ENCODE measurements at places on chromosomes 7 and 10. TPM values are rescaled to one million over a fixed set of nuclear protein-coding genes. Genes with fewer than 3 reads are reported as not detected.
A peak's percentile ranks its signal among the peaks of the same experiment; 100 is the strongest.

HOGA1 gene
- 0.08 TPM for total RNA-seq

GJC3 gene
- total RNA-seq: not detected

PLEKHS1 gene
- 0.21 TPM for total RNA-seq

POLR2J2 gene
- total RNA-seq: 10.0 TPM

COL28A1 gene
- total RNA-seq: not detected

STN1 gene
- total RNA-seq: 28.9 TPM

DNA sequence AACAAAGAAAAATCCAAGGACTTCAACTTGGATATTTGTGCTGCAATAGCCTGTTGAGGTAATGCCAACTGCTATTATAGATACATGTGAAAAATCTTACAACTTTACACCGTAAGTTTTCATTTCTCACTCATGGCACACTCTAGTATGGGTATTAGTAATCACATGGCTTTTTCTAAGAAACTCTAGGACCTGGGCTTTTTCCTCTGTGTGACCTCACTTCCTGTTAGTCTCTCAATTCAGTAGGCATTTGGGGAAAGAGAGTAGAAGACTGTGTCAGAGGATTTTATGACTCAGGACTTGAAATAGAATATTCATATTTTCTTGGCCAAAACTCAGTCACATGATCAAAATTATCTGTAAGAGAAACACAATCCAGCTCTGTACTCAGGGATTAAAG, 1049.9 kb downstream of the REEP3 start:
- DNase-seq: no peak

GRCh38 chr7:76191783-76192240, 9.9 kb upstream of the SRRM3 start:
- DNase-seq: no peak

- DNase-seq: no peak
Measured at GRCh38 chr10:61283066-61283465, 170.1 kb downstream of the TMEM26 start.

DNA sequence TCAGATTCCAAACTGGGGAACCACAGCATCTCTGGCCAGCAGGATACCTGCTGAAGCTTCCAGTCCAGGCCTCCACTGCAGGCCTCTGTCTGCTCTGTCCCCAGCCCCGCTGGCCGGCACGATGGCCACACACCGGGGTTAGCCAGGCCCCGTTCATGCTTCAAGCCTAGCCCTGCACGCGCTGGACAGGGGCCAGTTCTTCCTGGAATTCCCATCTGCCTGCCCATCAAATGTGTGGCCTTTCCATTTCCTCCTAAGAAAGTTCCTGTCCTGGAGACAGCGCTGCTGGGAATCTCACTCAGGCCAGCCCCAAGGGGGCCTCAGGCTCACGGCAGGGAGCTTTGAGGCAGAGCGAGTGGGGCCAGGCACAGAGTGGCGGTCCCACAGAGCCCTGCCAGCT, 18.0 kb downstream of the SH2B2 start:
- DNase-seq: no peak

- no peak for DNase-seq
Measured at GRCh38 chr7:92768501-92769393, 67.6 kb downstream of the CDK6 start.

DNA sequence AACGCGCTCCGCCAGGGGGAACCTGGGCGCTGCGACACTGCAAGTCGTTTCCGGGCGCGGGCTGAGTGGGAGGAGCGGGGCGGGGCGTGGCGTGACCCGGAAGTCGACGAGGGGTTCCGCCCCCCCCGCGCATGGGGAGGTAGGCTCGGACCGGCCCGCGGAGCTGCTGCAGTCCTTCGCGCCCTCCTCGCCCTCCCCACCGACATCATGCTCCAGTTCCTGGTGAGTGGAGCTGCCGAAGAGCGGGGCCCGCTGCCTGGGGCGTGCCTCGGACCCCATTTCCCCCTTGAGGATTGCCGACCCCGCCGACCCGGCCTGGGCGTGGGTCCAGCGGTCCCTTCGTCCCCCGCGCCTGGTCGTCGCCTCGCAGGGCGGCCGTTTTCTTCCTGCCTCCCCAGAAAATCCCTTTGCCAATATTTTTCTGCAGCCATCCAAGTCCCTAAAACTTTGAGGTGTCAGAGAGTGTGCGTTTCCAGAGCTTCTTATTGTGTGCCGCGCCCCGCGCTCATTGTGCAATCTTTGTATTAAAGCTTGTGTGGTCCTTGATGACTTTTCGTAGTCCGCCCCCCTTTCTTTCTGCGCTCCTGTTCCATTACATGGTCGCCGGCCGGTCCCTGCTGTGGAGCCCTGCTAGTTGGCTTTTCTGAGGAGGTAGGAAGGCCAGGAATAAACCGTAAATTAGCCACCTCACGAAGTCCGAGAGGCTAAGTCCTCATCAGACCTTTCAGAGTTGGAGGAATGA, at the start of gene STMP1:
Gene STMP1 (plus strand): TSS at position 142 of the 742 bp plus-strand sequence.
- peak; percentile 72 for DNase-seq

DNA sequence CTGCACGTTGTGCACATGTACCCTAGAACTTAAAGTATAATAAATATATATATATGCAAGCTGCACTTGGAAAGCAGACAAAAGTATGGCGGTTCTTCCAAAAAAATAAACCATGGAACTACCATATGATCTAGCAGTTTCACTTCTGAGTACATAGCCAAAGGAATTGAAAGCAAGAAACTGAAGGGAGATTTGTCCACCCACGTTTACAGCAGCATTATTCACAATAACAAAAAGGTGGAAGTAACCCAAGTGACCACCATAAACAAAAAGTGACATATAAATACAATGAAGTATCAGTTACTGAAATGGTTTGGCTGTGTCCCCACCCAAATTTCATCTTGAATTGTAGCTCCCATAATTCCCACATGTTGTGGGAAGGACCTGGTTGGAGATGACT, 525.3 kb upstream of the CELF2 start:
- DNase-seq: no peak

DNA sequence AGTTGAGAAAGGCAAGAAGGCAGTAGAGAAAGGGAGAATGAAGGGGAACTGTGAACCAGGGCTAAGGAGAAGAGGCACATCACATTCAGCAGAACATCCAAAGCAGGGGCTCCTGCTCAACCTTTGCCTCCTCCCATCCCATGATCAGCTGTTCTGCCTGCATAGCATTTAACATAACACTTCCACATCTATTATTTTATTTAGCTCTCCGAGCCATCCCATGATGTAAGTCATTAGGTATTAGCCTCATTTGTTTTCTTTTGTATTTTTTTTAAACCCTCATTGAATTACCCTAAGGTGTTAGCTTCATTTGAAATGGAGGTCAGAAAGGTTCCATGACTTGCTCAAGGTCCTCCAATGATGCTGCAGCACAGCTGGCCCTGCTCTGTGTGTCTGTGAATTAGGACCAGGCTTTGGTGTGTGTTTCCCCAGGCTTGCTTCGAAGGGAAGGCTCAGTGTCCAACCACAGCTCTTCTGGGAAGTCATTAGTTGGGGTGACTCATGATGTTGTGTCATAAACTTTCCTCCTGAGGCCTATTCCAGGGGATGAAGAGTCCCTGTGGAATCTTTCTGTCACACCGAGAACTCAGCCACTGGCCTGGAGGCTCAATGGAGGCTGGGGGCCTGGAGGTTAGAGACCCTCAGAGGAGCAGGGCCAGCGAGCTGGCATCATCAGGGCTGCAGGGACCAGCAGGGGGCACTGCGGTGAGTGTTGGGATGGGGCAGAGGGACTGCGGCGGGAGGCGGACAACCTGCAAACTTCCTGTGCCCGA, 16.5 kb downstream of the NPFFR1 start:
- peak; percentile 55 for DNase-seq

GRCh38 chr7:79157281-79157680, 296.2 kb downstream of the MAGI2 start:
- DNase-seq: no peak

DNA sequence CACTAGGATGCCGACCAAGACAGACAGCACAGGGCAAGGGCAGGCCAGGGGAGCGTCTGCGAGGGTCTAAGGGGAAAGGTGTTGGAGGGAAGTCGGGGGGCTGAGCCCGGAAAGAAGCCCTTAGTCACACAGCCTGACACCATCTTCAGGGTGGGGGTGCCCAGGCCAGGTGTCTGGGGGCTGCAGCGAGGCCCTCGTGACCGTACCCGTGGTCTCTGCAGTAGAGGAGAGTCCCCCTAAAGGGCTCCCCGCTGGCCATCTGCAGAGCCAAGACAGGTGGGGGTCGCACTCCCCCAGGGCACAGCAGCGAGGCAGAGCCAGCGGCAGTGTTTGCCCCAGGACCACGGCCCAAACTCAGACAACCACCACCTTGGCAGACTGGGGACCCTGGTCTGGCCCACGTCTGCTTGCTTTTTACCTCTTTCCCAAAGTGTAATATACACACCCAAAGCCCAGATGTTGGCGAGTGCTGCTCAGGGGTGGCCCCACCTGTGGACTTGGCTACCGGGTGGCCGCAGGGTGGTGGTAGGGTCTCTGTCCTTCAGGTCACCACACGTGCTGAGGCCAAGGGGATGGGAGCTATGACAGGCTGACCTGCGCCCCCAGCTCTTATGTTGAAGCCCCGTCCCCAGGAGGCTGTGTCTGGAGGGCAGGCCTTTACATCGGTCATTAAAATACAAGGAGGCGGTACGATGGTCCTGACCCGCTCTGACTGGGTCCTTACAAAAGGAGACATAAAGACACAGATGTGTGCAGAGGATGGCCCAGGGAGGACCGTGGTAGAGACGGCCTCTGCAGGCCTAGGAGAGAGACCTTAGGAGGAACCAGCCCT, 107.4 kb downstream of the DNAJB6 start:
- DNase-seq: no peak

DNA sequence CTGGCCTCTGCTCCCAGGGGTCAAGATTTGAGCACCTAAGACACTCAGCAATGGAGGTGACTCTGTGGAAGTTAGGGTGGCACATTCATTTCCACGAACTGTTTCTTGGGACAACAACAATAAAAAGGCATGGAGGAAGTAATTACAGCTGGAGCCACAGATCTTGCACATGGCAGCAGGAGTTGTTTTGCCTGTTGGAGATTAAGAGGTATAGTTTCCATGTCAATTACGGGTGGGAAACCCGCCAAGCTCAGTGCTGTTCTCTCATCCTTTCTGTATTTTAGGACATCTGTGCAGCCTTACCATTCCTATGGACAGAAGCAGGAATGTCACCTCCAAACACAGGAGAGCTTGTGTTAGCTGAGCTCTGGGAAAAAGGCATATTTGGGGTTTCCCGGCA, 201.2 kb downstream of the SNX10 start:
- DNase-seq: no peak

GRCh38 chr10:131201741-131202515, 109.6 kb downstream of the TCERG1L start:
- DNase-seq: no peak

Data from Panc1 (cell line).